ENCODE measurements at places on chromosomes 1 and 21. TPM values are rescaled to one million over a fixed set of nuclear protein-coding genes. Genes with fewer than 3 reads are reported as not detected.

DNA sequence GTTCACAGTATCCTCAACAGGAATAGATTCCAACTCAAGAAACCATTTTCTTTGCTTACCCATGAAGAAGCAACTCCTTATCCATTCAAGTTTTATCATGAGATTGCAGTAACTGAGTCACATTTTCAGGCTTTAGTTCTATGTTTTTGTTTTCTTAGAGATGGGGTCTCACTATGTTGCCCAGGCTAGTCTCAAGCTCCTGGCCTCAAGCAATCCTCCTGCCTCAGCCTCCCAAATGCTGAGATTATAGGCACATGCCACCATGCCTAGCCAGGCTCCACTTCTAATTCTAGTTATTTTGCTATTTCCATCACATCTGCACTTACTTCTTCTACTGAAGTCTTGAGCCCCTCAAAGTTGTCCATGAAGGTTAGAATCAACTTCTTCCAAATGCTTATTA lies 143.3 kb upstream of the HP1BP3 start:
- DNase-seq = no peak

DNA sequence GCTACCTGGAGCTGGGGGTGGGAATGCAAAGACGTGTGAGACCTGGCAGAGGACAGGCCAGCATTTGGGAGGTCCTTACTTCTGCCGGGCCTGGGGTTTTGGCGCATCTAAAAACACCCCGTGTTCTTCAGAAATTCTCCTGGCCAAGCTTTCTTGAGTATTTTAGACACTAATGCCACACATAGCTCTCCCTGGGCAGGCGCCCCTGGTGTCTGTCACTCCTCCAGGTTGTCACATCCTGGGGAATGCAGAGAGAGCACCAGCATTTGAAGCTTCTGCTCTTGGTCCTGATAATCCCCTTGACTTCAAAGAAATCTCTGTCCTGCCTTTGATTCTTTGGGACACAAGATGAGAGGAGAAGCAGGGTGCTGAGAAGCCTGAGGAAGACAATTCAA lies 6.0 kb downstream of the CAPN9 start:
- no peak for DNase-seq

- DNase-seq = no peak
These were observed 24.0 kb downstream of the DDR2 start for GRCh38 chr1:162656266-162656665.

MAP3K21 gene
- polyA plus RNA-seq = 17.0 TPM

GRCh38 chr1:145751491-145752037 lies 32.3 kb downstream of the CD160 start:
- DNase-seq = no peak

RGS1 gene
- polyA plus RNA-seq = 5.7 TPM

ZNF593OS gene
- polyA plus RNA-seq = 2.0 TPM

DNA sequence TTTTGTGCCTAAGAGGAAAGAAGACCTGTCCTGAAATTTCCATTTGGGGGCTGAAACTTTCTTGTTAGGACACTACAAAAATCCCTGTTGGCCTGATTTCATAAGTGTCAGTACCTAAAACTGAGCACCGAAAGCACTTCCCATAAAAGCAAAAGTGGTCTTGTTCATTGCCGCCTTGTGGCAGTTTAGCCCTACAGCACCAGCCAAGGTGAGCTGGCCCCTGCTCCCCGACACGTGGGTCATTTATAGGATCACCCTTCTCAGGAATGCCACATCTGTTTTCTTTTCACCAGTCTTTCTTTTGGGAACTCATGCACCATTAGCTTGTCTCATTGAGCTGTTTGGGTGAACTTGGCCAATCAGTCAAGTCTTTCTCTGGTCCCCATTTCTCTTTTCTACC lies 155.8 kb upstream of the KAZN start:
- no peak for DNase-seq

DNA sequence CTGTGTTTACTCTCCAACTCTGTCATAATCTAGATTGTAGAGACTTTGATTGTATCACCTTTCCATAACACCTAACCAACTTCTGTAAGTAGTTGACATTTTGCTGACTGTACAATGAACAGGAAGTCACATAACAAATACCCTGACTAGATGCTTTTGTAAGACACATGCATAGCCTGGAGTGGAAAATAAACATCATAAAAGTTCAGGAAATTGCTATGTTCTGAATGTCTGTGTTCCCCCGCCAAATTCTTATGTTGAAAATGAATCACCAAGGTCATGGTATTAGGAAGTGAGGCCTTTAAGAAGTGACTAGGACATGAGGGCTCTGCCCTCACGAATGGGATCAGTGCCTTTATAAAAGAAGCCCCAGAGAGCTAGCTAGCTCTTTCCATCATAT lies 40.4 kb upstream of the ZSWIM5 start:
- DNase-seq = no peak
